ENCODE measurements at places on chromosomes 7 and 10. TPM values are rescaled to one million over a fixed set of nuclear protein-coding genes. Genes with fewer than 3 reads are reported as not detected.

The CALML5 gene
- total RNA-seq = not detected

The CALHM1 gene
- total RNA-seq = not detected

The CFTR gene
- total RNA-seq = not detected

DNA sequence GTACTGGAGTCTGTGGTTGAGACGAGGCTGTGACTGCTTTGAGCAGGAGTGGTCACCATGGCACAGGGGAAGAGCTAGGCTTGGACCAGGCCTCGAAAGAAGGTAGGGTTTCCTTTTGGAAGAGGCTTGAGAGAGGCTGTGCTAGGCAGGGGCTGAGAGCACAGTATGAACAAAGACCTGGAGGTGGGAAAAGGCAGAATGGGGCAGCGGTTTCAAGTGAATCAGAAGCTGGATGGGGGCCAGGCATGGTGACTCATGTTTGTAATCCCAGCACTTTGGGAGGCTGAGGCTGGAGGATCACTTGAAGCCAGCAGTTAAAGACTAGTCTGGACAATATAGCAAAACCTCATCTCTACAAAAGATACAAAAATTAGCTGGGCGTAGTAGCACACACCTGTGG lies 65.9 kb downstream of the CLIP2 start:
- DNase-seq = peak; percentile 48

DNA sequence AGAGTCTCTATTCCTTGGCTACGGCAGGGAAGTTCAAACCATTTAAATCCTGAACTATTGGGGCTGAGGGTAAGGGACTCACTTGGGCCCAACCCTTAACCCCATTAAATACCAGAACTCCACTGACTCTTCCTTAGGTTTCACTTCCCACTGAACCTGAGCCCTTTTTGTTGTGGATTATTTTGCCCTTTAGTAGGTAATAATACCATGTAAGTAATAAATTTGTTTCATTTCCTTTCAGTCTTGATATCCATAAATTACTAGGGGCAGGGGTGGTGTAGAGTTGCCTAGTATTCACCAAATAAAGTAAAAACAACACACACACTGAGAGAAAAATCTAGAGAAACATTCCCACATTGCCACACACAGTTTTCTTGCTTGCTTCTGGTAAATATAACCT lies 352.0 kb downstream of the PCDH15 start:
- DNase-seq = no peak

- DNase-seq = no peak
Observed at GRCh38 chr10:70267161-70267933, 16.5 kb downstream of the NPFFR1 start.

DNA sequence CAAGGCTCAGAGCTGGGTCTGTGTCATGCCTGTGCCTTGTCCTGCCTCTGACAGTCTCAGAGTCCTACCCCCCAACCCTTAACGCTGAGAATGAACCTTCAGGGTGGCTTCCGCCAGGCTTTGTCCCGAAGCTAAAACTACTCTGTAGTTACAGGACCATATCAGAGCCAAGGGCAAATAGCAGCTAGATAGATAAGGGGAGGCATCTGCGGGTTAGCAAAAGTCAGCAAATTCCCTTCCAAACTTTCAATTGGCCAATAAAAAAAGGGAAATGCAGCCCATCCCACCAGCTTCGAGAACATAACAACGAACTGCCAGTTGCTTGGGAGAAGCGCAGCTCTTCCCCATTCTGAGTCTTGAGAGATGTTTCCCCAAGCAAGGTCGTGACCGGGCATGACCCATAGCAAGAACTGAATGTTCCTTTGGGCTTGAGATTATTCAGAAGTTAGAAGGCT lies 17.7 kb downstream of the CCL24 start:
- DNase-seq = peak; percentile 81

DNA sequence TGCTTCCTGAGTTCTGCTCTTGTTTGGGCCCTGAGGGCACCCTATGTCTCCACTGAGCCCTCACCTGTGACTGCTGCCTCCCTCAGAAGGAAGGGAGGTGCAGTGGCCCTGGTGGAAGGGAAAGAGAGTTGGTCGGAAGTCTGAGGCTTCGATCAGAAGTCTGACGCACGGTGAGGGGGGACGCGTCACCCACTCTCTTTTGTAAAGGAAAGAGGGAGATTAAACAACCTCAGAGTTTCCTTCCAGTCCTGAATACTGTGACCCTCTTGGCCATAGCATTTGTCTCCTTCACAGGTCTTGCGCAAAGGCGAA lies 31.4 kb upstream of the TRIM8 start:
- DNase-seq = no peak
